Activated CD4-positive, alpha-beta T cell treated with anti-CD3 and anti-CD28 coated beads, Interleukin-2, amount 10 ng/mL, durations not matched to agents 24 days and 14 days (primary cell): ENCODE measurements at places on chromosomes 5 and 9. TPM values are rescaled to one million over a fixed set of nuclear protein-coding genes. Genes with fewer than 3 reads are reported as not detected.

Gene PLPPR1
- total RNA-seq = not detected in 2 replicates

DNA sequence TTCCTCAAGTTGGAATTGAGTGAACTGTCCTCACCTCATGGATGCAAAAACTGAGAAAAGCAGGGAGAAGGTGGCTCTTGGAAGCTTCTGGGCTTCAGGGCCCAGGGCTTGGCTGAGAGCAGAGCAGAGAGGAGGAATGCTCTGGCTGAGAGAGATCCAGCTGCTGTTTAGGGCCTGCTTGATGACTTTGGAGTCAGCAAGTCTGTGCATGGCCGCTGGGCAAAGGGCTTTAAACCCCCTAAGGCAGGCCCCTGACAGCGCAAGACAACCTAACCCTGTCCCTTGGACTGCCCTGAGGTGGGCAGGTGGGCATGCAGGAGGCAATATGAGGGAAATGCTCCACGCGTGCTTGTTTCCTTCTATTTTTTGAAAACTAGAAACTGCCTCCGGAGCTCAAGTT is 8.6 kb downstream of the STC2 start:
- DNase-seq = no peak

- no peak for DNase-seq
Measured at GRCh38 chr9:110027671-110028081, 180.3 kb downstream of the C9orf152 start.

- DNase-seq = no peak
Measured at GRCh38 chr5:147918899-147919298, 12.6 kb upstream of the C5orf46 start.

DNA sequence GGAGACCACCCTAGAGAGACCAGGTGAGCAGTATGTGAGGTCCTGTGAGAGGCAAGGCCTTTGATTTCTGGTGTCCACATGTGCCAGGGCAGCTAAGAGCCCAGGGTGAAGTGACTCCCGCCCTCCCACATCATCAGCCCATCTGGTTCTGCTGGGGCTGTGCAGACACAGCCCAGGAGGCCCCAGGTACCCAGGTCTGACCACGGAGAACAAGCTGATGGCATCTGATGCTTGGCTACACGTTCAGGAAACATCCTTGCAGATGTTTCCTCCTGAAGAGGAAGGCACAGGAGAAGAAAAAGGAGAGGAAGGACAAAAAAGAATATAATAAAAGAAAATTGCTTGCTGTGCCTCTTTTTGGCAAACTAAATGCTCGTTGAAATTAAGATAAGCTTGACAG is 225.8 kb downstream of the PAX5 start:
- DNase-seq = no peak
